GM23338 (cell line): ENCODE measurements at places on chromosomes 7 and 10. TPM values are rescaled to one million over a fixed set of nuclear protein-coding genes. Genes with fewer than 3 reads are reported as not detected.

DNA sequence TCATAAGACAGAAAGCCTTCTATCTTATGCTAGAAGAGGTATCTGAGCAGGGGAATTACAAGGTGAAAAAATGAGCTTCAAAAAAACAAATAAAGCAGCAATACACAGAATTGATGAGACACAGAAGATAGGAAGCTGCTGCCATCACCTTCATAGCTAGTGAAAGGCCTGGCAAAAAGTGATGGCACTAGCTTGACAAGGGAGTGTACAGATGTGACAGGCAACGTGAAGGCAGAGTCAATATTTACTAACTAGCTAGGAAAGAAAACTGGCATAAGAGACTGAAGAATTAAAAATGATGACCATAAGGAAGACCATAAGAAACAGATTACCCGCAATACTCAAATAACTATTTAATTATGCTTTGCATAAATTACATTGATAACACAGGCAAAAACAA is 9.4 kb downstream of the GPR22 start:
- no peak for DNase-seq

SMNDC1 gene
- total RNA-seq, result 28.4 and 29.9 TPM in 2 replicates

DNA sequence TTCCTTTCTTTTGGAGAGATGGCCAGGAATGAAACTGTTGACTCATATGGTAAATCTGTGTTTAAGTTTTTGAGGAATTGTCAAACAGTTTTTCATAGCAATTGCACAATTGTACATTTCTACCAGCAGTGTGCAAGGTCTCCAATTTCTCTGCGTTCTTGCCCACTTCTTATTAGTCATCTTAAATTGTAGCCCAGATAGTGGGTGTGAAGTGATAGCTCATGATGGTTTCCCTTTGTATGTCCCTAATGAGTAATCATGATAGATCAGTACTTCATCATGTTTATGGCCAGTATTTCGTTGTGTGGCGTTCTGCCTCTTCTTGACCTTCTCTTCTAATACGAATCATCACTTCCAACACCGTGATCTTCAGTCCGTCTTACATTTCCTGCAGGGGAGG is 136.3 kb downstream of the DOCK1 start:
- DNase-seq, result no peak

ADGRA1 gene
- 0.52 and 0.66 TPM in 2 replicates for total RNA-seq

CTAGE6 gene
- total RNA-seq, result not detected in 2 replicates

- no peak for DNase-seq
Observed at GRCh38 chr10:82621680-82622079, 746.7 kb downstream of the NRG3 start.

- no peak for DNase-seq
Observed at GRCh38 chr10:11025978-11026377, 8.3 kb downstream of the CELF2 start.

ZKSCAN1 gene
- total RNA-seq, result 14.5 and 19.4 TPM in 2 replicates

- DNase-seq, result no peak
Observed at GRCh38 chr10:13328613-13329012, 19.5 kb downstream of the SEPHS1 start.

ECHDC3 gene
- 48.6 and 50.1 TPM in 2 replicates for total RNA-seq

RBP4 gene
- 0.23 and 1.0 TPM in 2 replicates for total RNA-seq

- no peak for DNase-seq
Observed at GRCh38 chr7:696426-696811, 30.1 kb upstream of the DNAAF5 start.

DNA sequence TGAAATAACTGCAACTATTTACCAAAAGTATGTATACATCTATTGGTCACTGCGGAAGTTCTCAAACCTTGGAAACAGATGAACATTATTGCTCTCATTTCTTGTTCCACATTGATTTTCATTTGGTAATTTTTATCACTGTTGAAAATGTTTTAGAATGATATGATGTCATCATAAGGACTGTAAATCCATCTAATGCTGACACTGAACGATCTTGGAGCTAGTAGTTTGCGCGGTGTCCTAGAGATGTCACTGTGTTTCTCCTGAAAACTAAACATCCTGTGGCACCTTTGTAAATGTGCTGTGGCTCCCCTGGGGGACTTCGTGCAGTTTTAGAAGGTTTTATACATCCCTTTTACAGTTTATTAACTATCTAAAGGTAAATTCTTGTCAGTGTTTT is 73.5 kb downstream of the DNAJB9 start:
- no peak for DNase-seq
